ENCODE measurements at places on chromosomes 5 and 9.

- no peak for DNase-seq
Measured at GRCh38 chr5:15026944-15027343, 155.4 kb upstream of the ANKH start.

DNA sequence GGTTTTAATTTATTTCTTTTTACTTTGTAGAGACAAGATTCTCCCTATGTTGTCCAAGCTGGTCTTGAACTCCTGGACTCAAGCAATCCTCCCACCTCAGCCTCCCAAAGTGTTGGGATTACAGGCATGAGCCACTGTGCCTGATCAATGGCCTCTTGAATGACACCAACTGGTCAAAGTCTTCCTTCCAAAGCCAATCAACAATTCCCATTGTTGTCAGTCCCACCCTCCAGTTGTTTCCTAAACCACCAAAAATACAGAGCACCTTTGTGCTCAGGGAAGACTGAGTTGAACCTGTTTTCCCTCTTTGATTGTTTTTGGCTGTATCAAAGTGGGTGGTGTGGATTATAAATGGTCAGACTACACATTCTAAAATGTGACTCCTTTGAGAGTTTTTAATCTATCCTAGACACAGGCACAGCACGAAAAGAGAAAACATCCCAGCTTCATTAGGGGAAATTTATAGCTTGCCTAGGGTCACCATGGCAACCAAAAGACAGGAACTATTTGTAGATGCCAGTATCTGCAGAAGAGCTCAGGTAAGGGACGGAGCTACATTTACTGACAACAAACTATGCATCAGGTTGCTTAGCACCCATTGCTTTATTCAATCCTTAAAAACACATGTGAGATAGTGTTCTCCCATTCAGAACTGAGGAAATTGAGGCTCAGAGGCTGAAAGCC is 27.6 kb upstream of the ATP6V1G1 start:
- no peak for DNase-seq

GRCh38 chr5:78744951-78745534 is 96.5 kb upstream of the LHFPL2 start:
- DNase-seq = no peak

- no peak for DNase-seq
Measured at GRCh38 chr5:25568989-25569625, 924.3 kb upstream of the CDH10 start.

DNA sequence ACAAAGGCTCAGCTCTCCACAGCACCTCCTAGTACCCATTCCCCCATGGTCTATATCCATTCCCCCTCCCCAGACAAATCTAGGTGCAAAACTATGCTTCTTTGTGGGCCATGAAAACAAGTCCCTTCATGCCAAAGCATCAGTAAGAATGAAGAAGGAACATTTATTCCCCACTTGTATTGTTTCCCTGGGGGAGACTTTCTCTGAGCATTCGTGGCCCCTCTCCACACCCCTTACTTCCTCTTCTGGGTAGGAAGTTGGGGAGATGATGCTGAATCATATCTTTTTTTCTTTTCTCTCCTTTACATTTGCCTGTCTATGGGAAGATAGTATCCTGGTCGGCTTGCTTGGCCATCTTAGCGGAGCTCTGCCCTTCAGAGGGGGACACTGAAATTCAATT is 246.8 kb downstream of the NSG2 start:
- no peak for DNase-seq

DNA sequence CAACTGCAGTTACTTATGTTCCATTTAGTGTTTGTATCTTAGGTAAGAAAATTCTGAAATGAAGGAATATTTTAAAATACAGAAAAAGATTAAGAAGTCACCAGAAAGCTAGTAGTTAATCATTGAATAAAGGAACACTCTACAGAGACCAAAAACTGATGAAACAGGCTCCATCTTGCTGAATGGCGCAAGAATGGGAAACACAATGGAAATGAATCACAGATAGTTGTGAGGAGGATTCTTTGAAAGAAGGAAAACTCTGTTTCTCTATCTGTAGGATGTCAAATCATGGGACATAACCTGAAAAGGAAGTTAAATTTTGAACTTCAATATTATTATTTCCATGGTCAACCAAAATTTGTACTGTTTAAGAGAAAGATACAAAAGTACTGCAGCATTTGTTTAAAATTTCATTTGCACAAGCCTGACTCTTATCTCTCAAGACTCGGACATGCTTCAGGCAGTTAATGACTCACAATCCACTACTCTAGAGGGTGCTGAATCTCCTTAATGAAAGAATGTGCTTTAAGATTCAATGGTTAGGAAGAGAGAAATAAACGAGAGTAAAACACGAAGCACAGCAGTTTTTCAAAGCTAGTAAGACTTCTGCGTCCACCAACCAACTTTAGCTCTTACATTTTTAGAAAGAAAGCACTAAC is 1064.4 kb upstream of the DMAC1 start:
- DNase-seq = no peak

GRCh38 chr5:1508659-1509290 is 15.0 kb downstream of the LPCAT1 start:
- no peak for DNase-seq

DNA sequence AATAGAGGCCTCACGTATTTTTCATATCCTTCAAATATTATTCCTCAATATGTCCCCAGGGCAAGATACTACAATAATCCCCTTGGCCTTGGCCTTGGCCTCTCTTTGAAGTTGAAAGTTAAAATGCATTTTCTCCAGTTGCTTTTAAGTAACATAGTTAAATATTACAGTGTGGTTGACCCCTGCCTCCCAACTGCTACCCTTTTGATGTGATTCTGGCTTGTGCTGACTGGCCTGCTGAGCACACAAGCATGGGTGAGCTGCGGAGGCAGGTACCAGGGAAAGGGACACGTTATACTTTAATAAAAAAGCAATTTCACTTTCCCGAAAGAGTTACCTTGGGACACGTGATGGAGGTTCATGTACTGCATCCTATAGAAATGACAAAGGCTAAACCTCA is 17.9 kb upstream of the TMEM252 start:
- DNase-seq = no peak

GRCh38 chr5:94759961-94760360 is 141.5 kb downstream of the SLF1 start:
- DNase-seq = no peak

DNA sequence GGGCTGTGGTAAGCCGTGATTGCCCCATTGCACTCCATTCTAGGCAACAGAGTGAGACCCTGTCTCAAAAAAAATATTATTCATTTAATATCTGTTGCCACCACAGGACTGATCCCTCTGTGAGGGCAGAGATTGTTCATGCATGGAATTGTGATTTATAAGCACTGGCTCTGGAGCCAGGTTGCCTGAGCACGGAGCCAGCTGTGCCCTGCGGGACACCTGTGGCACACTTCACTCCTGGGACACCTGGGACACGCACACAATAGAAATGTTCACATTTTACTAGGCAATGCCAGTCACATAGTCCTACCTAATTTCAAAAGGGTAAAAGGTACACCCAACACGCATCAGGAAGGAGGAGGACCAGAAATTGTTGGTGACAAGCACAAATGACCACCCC is 83.0 kb upstream of the GABRP start:
- DNase-seq = no peak

- DNase-seq = no peak
Measured at GRCh38 chr5:132714456-132715307, 22.7 kb downstream of the KIF3A start.

DNA sequence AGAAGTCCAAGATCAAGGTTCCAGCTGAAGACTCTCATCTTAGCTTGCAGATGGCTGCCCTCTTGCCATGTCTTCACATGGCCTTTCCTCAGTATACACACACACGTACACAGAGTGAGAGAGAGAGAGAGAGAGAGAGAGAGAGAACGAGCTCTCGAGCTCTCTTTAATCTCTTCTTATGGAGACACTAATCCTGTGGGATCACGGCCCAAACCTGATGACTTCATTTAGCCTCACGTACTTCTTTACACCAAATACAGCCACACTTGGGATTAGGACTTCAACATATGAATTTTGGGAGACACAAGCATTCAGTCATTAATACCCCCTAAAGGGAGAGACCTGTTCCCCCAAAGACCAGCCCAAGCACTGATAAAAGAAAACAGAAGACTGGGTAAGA is 42.8 kb downstream of the SIL1 start:
- no peak for DNase-seq

- no peak for DNase-seq
Measured at GRCh38 chr5:134600600-134600999, 32.0 kb downstream of the SAR1B start.

DNA sequence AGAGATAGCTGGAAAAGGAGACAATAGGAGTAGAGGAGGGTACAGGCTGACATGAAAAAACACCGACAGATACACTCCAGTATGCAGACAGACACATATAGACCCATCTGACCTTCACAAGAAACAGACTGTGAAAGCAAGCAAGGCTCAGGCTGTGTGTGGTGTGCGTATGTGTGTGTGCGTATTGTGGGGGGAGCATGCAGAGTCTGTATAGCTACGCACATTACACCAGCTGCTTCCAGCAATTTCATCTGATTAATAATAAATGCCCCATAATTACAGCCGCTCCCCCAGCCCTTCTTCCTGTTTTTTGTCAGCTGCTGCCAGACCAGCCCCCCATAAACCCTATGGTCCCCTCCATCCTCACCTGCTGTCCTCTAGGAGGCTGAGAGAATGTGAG is 6.7 kb downstream of the CNTFR start:
- no peak for DNase-seq

GRCh38 chr5:153084511-153084910 is 406.0 kb upstream of the GRIA1 start:
- no peak for DNase-seq

GRCh38 chr5:81893961-81894360 is 77.9 kb upstream of the ATG10 start:
- no peak for DNase-seq

- DNase-seq = no peak
Measured at GRCh38 chr5:138148811-138149210, 9.6 kb upstream of the NME5 start.

GRCh38 chr5:115388240-115388639 is 91.8 kb upstream of the CCDC112 start:
- no peak for DNase-seq
